ENCODE measurements at places on chromosomes 4 and X. TPM values are rescaled to one million over a fixed set of nuclear protein-coding genes. Genes with fewer than 3 reads are reported as not detected.

DNA sequence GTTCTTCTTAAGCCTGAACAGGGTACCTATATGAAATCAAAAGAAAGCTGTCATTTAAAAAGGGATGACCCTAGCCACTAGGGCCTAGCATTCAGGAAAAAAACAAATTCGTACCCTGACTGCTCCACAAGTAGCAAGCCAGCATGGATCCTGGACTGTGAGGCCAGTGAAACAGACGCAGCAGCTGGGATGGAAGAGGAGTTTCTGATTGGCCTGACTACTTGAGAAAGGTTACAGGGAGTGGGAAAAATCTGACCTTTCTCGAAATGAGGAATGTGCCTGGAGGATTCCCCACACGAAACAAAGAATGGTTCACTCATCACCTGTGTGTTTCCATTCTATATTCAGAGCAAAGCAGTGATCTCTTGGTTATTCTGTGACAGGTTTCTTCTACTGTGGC is 87.6 kb upstream of the JADE1 start:
- no peaks in the 10 kb centered on the region for H3K36me3 ChIP-seq
- no peaks in the 10 kb centered on the region for H3K27me3 ChIP-seq
- DNase-seq, result no peak
- H3K4me3 ChIP-seq, result no peak overlapping the region
- no peak overlapping the region for H3K27ac ChIP-seq

DNA sequence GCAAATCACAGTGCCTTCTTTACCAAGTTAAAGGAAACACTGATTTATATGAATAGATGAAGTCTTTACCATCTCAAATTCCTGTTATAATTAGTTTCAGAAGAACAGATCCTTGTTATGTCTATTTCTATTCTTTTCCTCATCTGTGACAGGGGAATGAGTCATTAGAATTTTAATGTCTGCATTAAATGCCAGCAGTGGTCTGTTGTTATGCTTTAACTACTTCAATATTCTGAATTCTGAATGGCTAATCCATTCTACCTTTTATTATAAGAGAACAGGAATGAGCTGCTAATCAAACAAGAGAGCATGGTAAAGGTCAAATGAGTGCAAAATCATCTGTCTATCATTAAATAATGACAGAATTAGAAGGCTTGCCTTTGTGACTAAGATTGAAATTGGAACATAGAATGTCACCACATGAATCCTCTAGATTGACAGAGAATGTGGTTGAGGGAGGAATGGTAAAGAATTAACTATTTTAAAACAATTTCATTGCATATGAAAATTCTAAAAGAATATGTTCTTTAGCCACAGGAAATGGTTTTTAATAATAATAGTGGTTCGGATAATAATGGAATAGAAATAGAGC is 935.5 kb downstream of the ADGRL3 start:
- no peak overlapping the region for H3K27ac ChIP-seq
- DNase-seq, result no peak
- no peak overlapping the region for H3K4me3 ChIP-seq
- H3K36me3 ChIP-seq, result peaks cover 2% of the 10 kb centered on the region
- no peaks in the 10 kb centered on the region for H3K27me3 ChIP-seq

GRCh38 chrX:33307911-33308354 is 96.6 kb upstream of the DMD start:
- H3K27ac ChIP-seq, result no peak overlapping the region
- no peak for DNase-seq
- no peaks in the 10 kb centered on the region for H3K36me3 ChIP-seq
- H3K4me3 ChIP-seq, result no peak overlapping the region
- no peaks in the 10 kb centered on the region for H3K4me1 ChIP-seq
- H3K27me3 ChIP-seq, result no peaks in the 10 kb centered on the region

DNA sequence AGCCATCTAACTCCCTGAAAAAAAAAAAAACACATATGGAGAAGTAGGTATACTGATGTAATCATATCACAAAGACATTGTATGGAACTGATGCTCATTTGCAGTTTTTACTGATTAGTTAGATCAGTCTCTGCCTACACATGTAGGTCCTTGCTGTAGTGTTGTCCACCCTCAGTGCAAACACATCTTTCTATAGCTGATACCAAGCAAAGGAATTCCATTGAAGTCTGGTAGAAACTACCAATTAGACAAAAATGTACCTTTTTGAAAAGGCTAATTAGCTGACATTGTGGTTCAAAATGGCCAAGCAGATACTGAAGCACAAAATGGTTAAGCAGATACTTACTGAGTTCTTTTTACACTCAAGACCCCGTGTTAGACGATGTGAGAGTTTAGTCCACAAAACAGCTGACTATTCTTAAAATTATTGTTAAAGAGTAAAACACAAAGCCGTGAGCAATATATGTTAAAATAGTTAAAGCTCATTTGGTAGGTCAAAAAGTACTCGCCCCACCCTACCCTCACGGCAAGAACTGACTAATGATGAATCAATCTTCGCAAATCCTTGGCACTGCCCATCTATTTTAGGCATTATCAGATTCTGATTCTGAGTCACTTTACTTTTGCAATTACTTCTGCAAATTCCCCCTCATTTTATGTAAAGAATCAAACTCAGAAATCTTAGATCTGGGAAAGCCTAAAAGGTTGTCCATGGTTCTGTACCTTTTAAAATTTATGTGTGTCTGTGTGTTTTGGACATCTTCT is 40.4 kb downstream of the COL4A6 start:
- no peak overlapping the region for H3K27ac ChIP-seq
- H3K27me3 ChIP-seq, result no peaks in the 10 kb centered on the region
- peaks cover 10% of the 10 kb centered on the region for H3K4me1 ChIP-seq
- no peaks in the 10 kb centered on the region for H3K36me3 ChIP-seq
- no peak for DNase-seq
- no peak overlapping the region for H3K4me3 ChIP-seq

ZNF157 gene
- total RNA-seq, result 1.4 TPM

DNA sequence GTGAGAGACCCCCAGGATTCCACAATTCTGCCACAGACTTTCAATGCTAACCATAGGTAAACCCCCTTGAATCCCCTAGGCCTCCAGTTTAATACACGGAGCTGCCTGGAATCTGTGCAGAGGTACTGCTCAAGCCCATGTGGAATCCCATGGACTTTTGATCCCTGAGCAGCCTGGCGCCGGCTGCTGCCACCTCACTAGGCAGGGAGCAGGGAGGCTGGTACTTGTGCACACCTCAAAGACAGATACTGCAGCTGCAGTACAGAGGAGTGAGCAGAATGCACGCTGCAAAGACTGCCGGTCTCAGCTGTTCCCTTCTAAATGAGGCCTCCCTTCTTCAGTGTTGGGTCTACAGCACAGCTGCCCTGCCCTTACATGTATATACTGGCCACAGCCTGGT is 79.4 kb downstream of the RPS6KA6 start:
- no peak overlapping the region for H3K27ac ChIP-seq
- H3K4me1 ChIP-seq, result no peaks in the 10 kb centered on the region
- peaks cover 14% of the 10 kb centered on the region for H3K36me3 ChIP-seq
- no peak for DNase-seq

STK32B gene
- 3.4 TPM for total RNA-seq

Data from neural crest cell (in vitro differentiated cells).